ENCODE measurements at places on chromosomes 11 and 22.

GRCh38 chr11:102144357-102145355, 34.4 kb downstream of the YAP1 start:
- DNase-seq = no peak

- DNase-seq = no peak
Observed at GRCh38 chr11:83115026-83115425, 41.9 kb upstream of the PCF11 start.

DNA sequence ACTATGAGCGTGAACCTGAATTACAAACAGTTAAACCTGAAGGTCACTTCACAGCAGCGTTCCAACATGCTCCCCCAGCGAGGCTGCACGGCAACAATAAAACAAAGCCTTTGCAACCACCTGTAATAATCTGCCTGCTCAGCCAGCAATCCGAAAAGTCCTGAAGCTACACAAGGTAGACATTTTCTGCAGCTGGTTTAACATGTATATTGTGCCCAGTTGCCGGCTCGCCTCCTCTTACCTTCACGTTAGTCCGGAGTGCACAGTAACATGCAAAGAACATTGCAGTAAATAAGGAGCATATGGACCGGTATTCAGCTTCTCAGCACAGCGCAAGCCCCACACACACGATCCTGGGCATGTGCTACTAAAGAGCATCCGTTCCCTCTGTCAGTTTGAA, 704.3 kb downstream of the DLG2 start:
- no peak for DNase-seq

- DNase-seq = no peak
Observed at GRCh38 chr11:57131080-57131790, 50.5 kb upstream of the LRRC55 start.

DNA sequence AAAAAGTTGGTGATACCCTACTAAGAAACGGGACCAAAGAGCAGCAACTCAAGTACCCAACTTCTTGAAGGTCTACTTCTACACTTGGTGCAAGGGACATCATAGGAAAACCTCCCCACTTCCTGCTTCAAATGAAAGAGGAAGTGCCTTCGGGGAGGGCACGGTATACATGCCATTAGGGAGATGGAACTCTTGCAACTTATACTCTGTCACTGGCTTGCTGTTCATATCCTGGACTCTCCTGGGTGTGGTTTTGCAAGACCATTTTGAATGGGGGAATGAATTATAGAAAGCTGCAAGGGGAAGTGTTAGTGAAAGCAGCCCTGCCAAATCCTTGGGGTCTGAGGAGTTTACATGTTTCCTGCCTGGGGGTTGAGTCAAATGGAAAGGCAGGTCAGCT, 41.9 kb downstream of the CSNK2A3 start:
- DNase-seq = peak; percentile 6

GRCh38 chr22:22593964-22594656, 35.0 kb upstream of the PRAME start:
- peak; percentile 86 for DNase-seq

DNA sequence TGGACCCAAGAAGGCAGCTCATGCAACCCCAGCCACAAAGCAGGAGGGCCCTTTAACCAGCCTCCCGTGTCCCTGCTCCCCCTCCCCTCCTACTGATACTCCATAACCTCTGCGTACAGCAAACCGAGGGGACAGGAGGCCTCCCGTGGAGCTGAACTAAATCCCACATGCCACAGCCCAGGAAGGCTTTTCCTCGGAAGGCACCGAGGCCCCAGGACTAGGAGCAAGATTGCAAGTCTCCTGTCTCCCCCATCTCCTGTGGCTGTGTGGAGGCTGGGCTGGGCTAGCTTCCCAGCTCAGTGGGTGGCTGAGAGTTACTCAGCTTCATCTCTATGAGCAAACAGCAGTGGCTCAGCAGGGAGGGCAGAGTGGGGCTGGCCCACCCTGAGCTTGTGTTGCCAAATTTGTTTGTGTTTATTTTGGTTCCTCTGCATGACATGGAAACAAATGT, 62.7 kb upstream of the NECTIN1 start:
- no peak for DNase-seq

GRCh38 chr22:31618471-31619176, 43.4 kb downstream of the PISD start:
- DNase-seq = no peak

GRCh38 chr11:87013912-87014825, 23.6 kb upstream of the TMEM135 start:
- DNase-seq = no peak

GRCh38 chr11:110513846-110514437, 84.2 kb downstream of the FDX1 start:
- DNase-seq = no peak

DNA sequence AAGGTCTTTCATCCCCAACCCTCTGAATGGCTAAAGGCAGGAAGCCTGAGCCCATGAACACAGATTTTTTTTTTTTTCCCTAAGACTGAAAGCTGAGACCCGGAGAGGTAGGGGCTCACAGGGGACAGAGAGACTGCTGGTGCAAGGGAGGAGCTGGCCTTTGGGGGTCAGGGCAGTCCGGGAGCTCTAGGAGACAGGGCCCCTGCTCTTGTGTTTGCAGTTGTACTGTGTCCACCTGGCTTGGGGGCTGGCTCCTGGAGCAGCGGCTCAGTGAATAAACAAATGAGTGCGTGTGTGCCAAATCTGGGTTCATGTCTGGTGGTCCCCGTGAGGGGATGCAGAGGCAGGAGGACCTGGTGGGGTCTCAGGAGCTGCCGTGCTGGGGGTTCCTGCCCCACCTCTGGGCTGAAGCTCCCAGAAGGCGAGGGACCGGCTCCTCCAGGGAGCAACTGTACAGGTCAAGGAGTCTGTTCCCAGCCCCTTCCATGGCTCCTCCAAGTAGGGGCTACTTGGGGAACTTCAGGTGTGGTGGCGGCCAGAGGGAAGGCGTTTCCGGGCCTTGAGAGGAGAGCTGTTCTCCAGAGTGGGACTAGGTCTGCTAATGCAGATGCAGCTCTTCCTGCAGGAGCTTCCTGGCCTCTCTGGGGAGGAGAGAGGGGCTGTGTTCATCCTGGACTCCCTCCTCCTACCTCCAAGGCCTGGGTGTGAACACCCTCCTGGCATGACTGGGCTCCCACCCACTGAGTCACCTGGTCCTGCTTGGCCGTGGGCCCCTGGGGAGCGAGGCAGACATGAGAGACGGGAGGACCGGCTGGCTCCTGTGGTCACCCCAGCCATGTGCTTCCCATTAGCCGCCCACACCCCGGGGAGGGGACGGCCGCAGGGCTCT, 57.6 kb downstream of the FBXO7 start:
- DNase-seq = no peak

Measured in common myeloid progenitor, CD34-positive (primary cell).